Activated CD4-positive, alpha-beta T cell treated with anti-CD3 and anti-CD28 coated beads, Interleukin-2, amount 50 U/mL, for 48 hours (primary cell): ENCODE measurements at places on chromosomes 1 and 21.

GRCh38 chr1:59737638-59738037 is 77.1 kb upstream of the HOOK1 start:
- DNase-seq = no peak

- DNase-seq = no peak
Observed at GRCh38 chr1:208445758-208446203, 201.6 kb upstream of the PLXNA2 start.

GRCh38 chr1:1614204-1614953 is 921 bp upstream of the MIB2 start:
- DNase-seq = peak; percentile 66

DNA sequence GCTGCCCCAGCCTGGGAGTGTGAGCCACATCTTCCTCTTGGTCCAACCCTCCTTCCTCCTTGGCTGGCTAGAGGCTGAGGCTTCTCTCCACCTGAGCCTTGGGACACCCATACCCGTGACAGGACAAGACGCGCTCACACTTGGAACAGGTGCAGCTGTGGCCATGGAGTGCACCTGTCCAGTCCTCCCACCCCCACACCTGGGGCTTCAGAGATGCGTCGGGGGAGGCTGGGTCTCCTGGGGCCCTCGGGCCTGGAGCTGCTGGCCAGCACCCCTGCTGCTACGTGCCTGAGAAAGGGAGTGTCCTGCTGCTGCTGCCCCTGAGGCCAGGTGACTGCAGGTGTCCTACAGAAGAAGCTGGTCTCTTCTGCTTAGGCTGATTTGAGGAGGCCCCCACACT is 37.0 kb upstream of the TMEM52 start:
- DNase-seq = no peak

DNA sequence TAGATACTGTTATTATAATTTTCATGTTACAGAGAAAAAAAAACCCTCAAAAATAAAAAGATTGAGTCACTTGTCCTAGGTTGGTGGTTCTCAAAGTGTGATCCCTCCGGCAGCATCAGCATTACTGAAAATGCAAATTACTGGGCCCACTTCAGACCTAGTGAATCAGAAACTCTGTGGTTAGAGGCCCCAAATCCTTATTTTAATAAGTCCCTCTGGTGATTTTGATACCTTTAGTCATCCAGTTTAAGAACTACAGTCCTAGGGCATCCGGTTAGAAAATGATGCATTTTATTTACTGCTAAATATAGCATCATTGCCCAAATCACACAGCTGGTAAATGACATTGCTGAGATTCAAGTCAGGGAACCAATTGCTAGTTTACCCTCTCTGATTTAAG is 203.7 kb upstream of the RUNX1 start:
- DNase-seq = peak; percentile 48

DNA sequence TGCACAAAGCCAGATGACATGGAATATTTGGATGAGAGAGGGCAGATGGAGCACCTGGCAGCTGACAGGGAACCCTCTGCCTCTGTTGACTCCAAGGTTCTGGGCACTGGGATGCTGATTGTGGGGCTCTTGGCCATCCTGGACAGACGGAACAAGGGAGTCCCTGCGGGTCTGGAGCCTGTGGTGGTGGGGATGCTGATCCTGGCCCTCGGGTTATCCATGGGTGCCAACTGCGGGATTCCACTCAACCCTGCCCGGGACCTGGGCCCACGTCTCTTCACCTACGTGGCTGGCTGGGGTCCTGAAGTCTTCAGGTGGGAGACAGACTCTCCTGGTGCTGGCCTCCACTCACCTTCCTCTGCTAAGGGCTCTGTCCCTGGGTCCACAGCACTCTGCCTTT is 1.8 kb upstream of the ATP8B2 start:
- no peak for DNase-seq

- no peak for DNase-seq
Observed at GRCh38 chr21:42120903-42121535, 49.9 kb downstream of the UMODL1 start.

- no peak for DNase-seq
Observed at GRCh38 chr1:74396933-74397332, 115.5 kb downstream of the LRRC53 start.

DNA sequence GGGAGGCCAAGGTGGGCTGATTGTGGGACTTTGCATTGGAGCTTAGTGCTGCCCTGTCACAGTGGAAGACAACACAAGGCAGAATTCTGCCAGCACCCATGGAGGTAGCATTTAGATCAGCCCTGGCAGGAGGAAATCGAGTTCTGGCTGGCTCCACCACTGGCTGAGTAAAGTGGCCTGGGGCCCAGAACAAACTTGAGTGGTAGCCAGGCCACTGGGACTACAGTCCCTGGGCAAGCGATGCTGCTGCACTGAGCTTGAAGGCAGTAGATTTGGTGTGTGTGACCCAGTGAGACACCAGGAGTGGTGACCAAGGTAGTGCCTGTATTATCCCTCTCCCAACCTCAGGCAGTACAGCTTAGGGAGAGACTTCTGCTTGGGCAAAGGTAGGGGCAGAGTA is 22.5 kb upstream of the UHMK1 start:
- no peak for DNase-seq
